ENCODE measurements at places on chromosomes 11 and 22.

- no peak for DNase-seq
Observed at GRCh38 chr22:43862074-43862881, at the start of gene SULT4A1. TSS of gene SULT4A1 (minus strand) at chr22:43862513. CDS start at chr22:43862382, 131 bp downstream.

- no peak for DNase-seq
Observed at GRCh38 chr11:59012398-59013265, 73.3 kb downstream of the GLYATL1 start.

DNA sequence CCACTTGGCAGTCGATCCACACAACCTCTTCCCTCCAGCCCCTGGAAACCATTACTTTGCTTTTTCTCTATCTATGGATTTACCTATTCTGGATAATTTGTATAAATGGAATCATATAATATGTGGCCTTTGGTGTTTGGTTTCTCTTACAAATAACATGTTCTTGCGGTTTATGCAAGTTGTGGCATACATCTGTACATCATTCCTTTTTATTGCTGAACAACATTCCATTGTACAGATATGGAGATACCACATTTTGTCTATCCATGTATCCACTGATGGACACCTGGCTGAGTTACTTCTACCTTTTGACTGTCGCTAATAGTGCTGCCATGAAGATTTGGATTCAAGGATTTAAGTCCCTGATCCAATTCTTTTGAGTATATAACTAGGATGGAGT is 25.1 kb downstream of the SMCO4 start:
- DNase-seq: no peak

GRCh38 chr22:22735695-22736611 is 91.5 kb downstream of the GGTLC2 start:
- no peak for DNase-seq

DNA sequence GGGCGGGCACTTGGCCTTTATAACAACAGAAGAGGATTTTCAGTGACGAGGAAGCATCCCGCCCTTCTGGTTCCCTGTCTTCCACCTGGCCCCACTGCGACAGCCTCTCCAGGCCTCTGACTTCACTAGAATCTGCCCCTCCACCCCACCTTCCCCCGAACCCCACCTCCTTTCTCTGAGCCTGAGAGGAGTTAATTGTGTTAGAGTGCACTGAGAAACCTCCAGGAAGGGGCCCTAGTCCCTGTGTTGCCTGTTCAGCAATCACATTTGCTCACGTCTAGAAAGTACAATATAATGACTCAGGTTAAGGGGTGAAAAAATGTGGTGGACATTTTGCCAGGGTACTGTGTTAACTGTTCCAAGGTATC is 38.8 kb downstream of the PTPRJ start:
- no peak for DNase-seq

- DNase-seq: no peak
Observed at GRCh38 chr22:30861688-30862552, 106.7 kb downstream of the MORC2 start.

DNA sequence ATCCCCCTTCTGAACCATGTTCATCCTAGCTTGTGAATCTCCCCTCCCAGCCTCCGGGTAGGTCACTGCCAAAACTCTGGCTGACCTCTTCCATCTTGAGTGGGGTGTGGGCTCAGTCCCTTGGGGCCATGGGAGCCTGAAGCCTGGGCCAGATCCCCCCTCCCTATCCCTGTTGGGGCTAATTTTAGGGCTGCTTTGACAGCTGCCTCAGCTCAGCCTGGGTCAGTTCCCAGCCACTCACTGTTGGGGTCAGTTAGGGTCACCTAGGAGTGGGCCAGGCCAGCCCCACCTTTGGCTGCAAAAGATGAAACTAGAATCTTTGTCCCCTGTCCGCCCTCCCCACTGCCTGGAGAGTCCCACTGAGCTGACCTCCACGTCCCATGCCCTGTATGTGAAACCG is 29.8 kb upstream of the P2RY2 start:
- DNase-seq: no peak

GRCh38 chr11:64246871-64247728 is at the start of gene PPP1R14B:
TSS of gene PPP1R14B (minus strand) at chr11:64246943. CDS start at chr11:64246673, 270 bp downstream.
- DNase-seq: no peak

- no peak for DNase-seq
Observed at GRCh38 chr11:68329978-68330699, 17.7 kb downstream of the LRP5 start.

DNA sequence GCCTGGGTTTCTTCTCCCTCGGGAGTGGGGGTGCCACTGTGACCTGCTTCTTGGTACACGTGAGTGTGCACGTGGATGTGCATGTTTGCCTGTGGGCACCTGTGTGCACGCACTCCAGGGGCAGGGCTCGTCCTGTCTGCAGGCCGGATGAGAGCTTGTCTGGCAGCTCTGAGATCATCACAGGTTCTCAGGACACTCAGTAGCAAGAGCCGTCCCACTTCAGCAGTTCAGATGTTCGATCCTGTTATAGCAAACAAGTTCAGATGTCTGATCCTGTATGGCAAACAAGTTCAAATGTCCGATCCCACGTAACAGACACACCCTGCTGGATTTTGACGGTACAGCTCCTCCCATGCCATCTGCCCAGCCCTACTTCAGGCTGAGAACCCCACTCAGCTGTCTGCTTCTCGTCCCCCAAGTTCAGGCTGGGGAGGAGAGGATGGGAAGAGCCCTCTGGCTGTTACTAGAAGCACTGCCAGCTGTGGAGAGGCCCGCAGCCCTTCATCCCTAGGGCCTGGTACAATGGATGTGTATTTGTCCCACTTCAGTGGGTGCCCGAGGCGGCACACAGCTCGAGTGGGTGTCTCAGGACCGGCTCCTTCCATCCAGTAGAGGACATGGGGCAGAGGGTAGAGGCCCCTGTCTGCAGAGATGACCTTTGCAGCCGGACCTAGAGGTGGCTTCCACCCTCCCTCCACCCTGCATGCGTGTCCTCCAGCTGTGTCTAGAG is 1126.9 kb downstream of the BRD1 start:
- no peak for DNase-seq

DNA sequence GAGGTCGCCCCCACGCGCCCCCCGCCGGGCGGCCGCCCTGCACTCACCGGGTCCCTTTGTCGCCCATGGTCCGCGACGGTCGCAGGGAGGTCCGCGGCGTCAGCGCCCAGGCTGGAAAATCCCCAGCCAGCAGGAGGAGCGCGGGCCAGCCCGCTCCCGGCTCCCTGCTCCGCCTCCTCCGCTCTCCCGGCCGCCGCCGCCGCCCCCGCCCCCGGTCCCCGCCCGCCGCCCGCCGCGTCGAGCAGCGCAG is at the start of gene ARRB1:
TSS of gene ARRB1 (minus strand) at position 121 of the 250 bp plus-strand sequence. CDS start at position 67, 54 bp downstream.
- no peak for DNase-seq

DNA sequence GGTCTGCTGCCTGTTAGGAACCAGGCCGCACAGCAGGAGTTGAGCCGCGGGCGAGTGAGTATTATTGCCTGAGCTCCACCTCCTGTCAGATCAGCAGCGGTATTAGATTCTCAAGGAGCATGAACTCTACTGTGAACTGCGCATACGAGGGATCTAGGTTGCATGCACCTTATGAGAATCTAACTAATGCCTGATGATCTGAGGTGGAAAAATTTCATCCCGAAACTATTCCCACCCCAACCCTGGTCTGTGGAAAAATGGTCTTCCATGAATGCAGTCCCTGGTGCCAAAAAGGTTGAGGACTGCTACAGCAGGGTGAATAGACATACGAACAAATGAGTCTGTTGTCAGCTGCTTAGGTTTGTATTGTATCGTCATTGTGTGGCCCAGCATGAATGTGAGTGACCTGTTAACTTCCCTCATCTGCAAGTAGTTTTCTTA is 29.8 kb downstream of the RNF141 start:
- DNase-seq: no peak

- DNase-seq: no peak
Observed at GRCh38 chr11:1388763-1389102, 1.0 kb upstream of the BRSK2 start.

DNA sequence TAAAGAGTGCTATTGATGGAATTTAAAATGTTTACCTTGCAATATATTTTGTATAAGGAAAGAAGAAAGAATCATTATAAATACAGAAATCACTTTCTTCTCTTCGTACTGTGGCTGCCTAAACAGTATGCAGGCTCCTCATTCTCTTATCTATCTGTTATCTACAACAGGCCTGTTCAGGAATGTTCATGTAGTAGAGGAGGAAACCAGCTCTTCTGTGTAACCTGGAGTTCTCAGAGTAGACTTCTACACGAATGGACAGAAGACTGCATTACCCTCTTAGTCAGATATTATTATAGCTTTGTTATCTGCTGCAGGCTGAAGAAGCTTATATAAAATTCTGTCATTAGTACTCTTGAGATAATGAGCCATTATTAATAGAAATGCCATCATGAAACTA is 1225.9 kb upstream of the CNTN5 start:
- DNase-seq: no peak

- no peak for DNase-seq
Observed at GRCh38 chr22:25208743-25209505, 9.3 kb downstream of the CRYBB3 start.

DNA sequence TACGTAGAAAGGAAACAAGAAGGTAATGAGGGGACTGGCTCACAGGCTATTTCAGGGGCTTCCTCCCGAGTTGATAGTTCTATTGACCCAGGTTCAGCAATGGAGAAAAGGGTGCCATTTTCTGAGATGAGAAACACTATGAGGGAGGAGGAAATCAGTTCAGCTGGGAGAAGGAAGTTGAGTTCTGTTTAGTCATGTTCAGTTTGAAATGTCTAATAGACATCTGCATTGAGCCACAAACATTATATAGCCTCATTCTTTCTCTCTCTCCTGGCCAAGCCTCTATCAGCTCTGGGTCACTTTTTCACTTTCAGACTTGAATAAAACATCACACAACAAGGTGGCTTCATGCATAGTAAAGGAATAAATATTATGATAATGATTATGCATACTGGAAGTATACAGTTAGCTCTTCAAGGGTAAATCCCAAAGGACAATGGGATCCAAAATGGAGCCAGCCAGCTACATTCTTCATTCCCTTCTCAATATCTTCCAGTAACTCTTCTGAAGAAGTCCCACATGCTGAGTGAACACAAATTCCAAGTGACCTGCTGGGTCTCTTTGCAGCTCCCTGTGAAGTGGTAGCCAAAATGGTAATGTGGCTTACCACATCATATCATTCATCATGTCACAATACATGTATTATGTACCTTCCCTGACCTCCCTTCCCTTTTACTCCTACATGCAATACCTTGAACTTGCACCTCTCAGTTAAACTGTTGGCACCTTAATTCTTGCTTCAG is 80.9 kb upstream of the CD44 start:
- DNase-seq: no peak

- no peak for DNase-seq
Observed at GRCh38 chr22:30381264-30381663, 5.9 kb downstream of the RNF215 start.

GRCh38 chr11:61472282-61472681 is 36.3 kb upstream of the LRRC10B start:
- DNase-seq: no peak

- DNase-seq: no peak
Observed at GRCh38 chr22:20271114-20271994, 3.2 kb upstream of the RTN4R start.

- DNase-seq: no peak
Observed at GRCh38 chr11:62370743-62371440, 33.6 kb downstream of the ASRGL1 start.

DNA sequence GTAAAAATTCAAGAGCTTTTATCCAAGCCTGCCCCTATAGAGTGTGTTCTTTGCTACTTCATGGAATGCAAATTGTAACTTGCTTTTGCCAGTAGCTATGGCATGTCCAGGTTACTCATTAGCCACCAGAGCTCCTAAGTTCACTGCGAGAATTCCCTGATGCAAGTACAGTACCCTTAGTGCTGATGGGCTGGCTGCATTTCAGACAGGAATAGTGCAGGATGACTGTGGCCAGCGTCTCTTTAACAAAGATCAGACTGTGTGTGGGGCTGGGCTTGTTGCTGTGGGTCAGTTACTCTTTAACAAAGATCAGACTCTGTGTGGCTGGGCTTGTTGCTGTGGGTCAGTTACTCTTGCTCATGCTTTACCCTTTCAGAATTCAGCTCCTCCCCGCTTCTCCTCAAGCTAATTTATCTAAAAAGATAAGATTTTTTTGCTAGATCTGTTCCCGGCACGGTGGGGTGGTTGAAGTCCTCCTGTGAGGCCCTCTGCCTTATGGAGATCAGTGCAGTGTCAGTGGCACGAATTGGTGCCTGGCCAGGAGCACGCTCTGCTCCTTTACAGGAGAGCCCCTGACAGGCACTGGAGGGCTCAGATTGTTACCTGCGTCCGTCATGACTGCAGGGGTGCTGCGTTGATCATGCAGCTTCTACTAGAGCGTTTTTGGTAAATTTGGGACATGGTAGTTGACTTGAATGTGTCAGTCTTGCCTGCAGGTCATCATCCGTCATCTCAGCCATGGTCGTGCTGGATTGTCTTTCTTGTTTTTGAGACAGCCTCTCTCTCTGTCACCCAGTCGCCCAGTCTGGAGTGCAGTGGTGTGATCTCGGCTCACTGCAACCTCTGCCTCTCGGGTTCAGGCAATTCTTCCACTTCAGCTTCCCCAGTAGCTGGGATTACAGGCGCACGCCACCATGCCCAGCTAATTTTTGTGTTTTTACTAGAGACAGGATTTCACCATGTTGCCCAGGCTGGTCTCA is 27.0 kb downstream of the AP2A2 start:
- no peak for DNase-seq

GRCh38 chr11:10497371-10498021 is 42.4 kb downstream of the AMPD3 start:
- no peak for DNase-seq

DNA sequence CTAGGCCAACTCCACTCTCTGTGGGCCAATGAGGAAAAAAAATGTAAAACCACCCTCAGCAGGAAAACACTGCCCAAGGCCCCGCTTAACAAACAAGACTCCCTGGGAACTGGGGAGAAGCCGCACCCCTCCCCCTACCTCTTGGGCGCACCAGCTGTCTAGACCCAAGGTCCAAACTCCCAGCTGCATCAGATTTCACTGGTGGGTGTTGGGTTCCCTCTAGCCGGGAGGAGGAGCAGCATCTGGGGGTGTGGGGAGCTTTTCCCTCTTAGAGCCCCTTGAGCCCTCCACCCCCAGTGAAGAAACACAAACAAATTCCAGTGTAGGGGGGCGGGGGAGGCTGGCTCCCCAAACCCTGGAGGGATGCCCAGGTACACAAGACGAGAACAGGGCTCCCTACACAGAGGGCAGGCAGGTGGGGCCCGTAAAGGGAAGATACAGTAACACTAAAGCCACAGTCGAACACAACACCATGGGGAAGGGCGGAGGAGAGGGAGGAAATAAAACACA is 64.9 kb downstream of the NECTIN1 start:
- no peak for DNase-seq

- DNase-seq: no peak
Observed at GRCh38 chr11:106262852-106263251, 185.4 kb downstream of the AASDHPPT start.

- DNase-seq: no peak
Observed at GRCh38 chr22:20031732-20032406, 11.0 kb downstream of the TANGO2 start.

- no peak for DNase-seq
Observed at GRCh38 chr11:44709281-44709562, 17.5 kb upstream of the TSPAN18 start.

Data from SK-N-MC (cell line).